ENCODE measurements at places on chromosomes 4 and X.

DNA sequence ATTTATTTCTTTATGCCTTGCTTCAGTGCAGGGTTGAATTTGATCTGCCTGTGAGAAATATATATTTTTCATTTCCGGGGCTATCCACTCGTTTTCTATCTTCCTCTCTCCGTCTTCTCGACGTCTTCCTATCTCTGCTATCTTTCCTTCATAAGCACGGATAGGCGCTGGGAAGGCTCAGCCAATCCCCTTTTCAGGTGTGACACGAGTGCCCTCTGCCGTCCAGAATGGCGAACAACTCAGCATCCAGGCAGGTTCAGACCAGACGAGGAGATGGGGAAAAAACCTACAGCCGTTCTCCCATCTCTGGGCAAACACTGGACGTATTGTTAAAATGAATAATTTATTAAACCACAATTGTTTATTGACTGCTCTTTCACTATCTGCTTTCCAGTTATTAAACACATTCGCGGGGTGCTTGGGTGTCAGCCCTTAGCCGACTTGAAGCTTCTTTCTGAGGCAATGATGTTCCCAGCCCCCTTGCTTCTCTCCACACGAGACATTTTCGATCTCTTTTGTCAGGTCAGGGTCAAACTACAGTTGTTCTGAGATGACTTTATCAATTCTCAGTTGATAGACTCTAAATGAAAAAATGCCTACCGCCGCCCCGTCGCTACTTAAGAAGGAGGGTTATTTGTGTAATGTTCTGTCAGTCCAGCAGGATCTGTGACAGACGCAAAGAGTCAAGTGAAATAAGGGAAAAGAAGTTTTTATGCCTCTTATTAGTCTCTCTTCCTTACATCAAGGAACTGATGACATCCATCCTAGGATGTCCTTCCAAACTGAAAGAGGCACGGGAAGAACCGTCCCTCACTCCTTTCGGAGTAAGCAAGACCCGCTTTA lies 96.3 kb upstream of the NOCT start:
- no peak for DNase-seq

DNA sequence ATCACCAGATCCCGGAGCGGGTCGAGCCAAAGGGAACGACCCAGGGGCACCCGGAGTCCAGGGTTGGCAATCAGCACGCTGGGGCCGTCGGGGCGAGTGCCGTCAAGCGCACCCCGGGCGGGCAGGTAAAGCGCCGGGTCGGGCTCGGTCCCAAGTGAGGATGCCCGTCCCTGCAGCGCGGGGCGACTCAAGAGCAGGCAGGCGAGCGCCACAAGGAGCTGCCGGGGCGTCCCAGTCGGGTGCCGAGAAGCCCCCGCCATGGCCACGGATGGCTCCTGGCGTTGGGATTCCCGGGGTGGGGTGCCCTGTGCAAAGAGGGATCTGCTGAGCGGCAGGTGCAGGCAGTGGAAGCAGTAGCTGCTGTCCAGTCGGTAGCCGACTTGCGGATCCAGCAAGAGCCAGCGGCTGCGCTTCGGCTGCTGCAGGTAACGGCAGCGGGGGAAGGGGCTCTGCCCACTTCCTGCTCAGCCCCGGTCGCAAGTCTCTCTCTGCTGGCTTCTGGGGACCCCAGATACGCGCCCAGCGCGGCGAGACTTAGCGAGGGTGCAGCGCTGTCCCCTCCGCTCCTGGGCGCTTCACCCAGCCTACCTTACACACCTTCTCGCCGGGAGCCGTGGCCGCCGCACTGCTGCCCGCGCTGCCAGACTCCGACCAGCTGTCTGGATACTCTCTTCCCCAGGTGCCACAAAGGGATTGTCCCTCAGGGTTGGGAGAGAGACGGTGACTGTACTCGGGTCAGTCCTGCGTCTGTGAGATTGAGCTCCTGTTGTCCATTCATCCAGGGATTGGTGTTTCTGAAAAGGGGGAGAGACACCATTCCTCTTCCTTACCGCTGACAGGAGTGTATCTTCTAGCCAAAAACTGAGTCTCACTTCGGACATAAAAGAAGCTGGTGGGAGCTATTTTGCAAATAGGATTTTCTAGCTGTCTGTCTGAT lies at the start of gene FREM3:
Gene FREM3 (minus strand): TSS at position 260 of the 937 bp plus-strand sequence. CDS start 0 bp downstream, at position 260.
- no peak for DNase-seq

- no peak for DNase-seq
Measured at GRCh38 chr4:108171339-108172230, 2.9 kb upstream of the LEF1 start.

DNA sequence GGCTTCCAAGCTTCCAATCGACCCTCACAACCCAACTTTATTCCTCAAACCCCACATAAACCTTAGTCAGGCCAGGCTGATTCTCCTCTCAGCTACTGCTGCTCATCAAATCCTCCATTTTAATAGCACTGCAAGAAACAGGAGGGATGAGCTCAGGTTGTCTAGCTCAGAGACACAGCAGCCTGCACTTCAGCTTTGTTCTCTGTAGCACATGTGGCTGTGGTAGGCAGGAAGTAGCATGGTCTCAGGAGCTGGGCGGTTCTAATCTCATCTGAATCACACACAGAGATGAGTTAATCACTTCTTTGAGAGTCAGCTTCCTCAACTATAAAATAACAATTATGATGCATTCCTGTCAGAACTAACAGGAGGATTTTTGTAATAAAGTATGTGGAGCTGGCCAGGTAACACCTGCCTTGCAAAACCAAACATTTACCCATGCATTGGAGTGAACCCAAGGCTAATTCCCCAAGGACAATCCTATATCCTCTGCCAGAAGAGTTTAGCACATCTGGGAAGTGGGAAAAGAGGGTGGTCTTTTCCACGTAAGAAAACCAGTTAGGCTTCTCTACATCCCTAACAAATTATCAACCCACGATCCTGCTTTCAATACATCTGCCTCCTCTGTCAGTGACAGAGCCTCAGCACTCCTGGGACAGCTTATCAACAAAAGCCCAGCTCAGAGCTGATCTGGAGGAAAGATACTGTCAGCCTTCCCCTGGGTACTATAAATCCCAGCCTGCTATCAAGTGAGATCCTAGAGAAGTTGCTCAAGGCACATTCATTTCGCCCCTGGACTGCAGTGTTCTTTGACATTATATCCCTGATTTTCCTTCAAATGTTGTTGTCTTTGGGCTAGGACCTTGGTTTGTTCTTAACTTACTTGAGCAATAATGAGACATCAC lies 32.8 kb downstream of the ELOVL6 start:
- DNase-seq: peak; percentile 68

GRCh38 chr4:166432842-166433241 lies 559.8 kb downstream of the TLL1 start:
- DNase-seq: no peak

DNA sequence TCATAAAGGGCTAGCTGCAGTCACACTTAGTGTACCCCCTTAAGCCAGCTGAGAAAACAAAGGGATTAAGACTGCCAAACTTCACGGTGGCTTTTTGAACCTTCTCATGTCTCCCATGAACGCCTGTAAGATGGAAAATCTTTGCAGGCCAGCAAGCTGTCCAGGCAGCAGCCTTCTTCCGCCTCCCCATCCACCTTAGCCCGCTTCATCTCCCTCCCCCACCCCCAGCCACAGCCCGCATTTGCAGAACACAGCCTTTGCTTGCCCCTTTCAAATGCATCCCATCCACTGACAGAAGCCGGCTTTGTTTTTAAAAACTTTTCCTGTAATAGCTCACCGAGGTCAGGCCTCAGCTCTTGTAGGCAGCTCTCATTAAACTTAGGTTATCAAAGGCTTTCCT lies 113.8 kb upstream of the FAM9B start:
- no peak for DNase-seq

Measured in epithelial cell of prostate (primary cell).